ENCODE measurements at places on chromosomes 5 and 9.

GRCh38 chr5:98928873-98929709, at the start of gene CHD1:
Gene CHD1, minus strand, starts transcription at chr5:98929007. Its CDS starts 2,621 bp downstream, at chr5:98926386.
- DNase-seq: peak; percentile 97

- DNase-seq: no peak
Observed at GRCh38 chr9:1100201-1100600, 50.0 kb downstream of the DMRT2 start.

DNA sequence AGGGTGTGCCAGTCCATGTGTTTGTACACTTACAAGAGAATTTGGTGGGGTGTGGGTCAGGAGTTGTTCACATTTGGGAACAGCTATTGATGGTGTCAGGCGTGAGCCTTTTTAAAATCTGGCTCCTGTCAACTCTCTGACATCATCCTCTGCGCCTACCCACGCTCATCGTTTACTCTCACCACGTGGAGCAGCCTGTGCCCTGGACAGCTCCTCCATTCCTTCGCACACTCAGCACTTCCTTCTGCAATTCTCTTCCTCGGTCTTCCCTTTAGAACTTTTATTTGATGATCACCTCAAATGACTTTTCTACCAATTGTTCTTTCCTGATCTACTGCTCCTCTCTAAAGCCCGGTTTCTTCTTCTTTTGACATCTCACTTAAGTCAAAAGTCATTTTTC, 42.1 kb upstream of the GNAQ start:
- DNase-seq: no peak

GRCh38 chr5:73183481-73183891, 10.5 kb downstream of the TMEM174 start:
- DNase-seq: no peak

DNA sequence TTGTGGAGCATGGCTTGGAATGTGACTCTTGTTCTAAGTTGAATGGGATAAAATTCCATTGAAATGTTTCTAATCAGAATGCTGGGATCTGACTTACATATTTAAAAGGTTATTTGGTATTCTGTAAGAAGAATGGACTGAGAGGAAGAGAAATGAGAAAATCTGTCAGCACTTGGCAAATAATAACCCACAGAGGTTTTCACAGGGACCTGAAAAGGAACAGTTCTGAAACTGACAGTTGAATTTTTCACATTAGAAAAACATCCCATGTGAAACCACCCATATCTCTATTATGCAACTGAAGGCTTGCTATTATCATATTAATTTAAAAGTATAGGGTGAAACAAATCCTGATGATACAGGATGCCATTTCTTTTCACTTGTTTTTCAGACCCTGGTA, 302.7 kb downstream of the EPB41L4A start:
- no peak for DNase-seq

DNA sequence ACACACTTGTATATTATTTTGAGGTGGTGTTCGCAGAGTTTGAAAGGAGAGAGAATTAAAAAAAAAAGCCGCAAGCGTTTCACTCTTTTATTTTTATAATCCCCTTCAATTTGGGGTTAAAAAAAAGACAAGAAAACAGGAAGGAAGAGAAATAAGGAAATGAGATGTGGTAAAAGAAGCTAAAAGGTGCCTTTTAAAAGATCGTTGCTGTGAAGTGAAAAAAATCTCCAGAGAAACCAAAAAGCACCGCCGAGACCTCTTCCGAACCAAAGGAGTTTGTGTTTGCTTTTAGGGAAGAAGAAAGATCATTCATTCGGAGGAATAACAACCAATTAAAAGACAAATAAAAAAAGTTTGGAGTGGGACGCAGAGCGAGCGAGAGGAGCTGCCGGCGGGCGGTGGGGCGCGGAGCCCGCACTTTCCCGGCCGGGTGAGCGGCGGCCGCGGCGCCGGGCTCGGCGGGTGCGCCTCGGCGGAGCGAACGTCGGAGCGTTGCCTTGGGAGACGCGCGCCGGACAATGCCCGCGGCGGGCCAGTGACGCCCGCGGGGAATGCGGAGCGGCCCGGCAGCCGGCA, 355 bp downstream of the TLE4 start:
- no peak for DNase-seq

GRCh38 chr5:53109056-53109442, 508 bp downstream of the MOCS2 start:
- peak; percentile 19 for DNase-seq

GRCh38 chr5:2093859-2094615, 211.3 kb upstream of the IRX4 start:
- peak; percentile 60 for DNase-seq

GRCh38 chr5:163269624-163270023, 167.8 kb upstream of the CCNG1 start:
- no peak for DNase-seq

All from LHCN-M2 (cell line).